ENCODE measurements at places on chromosomes 4 and X.

DNA sequence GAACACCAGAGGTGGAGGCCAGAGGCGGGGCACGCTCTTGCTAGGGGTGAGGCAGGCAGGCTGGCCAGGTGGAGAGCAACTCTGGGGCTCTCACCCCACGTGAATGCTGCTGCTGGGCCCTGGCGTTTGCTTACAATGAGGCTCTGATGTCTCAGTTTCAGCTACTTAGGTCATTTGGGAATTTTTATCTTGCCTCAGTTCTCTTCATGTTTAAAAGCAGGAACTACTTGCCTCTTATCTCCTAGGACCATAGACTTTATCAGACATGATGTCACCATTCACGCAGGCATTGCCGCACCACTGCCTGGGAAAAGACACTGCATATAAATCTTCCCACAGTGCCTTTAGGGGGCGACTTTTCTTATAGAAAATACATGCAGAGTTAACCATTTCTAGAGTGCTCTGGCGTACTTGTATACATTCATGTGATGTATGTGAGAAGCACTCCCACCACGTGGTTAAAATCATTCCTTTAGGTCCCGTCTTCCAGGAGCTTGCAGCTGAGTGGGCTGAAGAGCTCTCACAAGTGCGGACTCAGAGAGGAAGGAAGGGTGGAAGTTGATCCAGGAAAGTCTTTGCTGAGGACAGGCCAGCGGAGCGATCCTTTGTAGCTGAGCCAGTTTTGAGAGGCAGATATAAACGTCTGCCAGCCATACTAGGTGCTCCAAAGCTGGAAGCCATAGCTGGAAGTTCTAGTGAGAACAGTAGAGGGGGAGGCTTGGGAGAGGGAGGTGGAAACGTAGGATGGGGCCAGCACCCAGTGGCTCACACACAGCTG lies 84.3 kb upstream of the CLDN34 start:
- no peak for DNase-seq

- DNase-seq: no peak
These were observed 348.2 kb upstream of the GRIA3 start for GRCh38 chrX:122835886-122836285.

GRCh38 chr4:126027601-126028000 lies 712.8 kb downstream of the FAT4 start:
- no peak for DNase-seq

GRCh38 chr4:121777625-121778024 lies 12.7 kb upstream of the SMIM43 start:
- no peak for DNase-seq

DNA sequence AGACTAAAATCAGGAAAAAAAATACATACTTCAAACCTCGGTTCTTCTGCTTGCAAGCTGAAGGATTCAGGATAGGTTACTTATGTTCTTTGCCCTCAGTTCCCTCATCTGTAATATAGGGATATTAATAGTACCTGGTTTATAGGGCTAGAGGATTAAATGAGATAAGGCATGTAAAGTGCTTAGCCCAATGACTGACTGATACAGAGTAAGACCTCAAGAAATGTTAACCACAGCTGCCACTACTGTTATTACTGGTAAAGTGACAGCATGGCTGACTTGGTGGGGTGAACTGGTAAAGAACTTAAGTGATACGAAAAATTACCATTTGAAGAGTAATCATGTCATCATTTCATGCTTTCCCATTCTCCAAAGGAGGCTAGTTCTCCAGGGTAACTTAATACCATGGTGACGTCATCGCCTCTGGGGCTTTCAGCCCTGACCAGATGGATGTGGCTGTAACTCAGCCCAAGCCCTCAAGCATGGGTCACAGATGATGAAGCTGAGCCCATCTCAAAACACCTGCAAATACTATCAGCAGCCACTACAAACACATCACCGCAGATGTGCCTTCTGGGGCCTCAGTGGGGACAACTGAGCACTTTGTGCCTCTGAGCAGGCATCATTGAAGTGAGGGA lies 44.5 kb upstream of the SCML1 start:
- DNase-seq: no peak
